Mesenchymal stem cell (in vitro differentiated cells and primary cell): ENCODE measurements at places on chromosomes 2 and 18.

DNA sequence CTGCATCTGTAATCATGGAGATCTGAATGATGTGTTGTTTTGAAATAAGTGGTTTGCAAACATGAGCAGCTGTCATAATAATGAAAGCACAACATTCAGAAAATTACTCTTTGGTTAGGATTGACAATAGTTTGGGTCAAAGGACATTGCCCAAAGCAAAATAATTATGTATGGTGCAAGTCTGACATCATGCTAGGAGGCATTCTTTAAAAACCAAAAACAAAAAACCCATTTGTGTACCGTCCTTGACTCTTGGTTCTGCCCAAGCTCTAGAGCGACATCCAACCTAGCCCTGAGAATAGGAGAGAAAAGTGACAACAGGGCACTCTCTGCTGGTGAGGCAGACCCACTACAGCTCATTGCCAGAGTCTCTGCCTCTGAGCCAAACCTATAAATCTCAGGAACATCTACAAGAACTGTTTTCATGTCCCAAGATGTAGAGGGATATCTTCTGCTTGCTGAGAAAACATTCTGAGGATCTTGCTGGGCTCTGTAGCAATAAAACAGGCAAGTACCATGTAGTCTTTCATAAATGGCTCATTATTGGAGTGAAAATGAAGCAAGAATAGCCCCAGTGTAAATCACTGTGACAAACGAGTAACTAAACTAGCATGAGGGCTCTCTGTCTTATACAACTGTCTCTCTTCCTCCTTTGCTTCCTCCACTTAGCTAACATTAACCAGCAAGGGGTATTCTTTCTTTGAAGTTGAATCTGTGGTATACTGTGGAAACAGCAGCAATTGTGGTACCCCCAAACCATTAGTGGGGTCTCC, 266.8 kb upstream of the CXCR4 start:
- peak; percentile 37 for DNase-seq

- no peak for DNase-seq
Measured at GRCh38 chr2:233620204-233620603, 2.8 kb downstream of the UGT1A8 start.

DNA sequence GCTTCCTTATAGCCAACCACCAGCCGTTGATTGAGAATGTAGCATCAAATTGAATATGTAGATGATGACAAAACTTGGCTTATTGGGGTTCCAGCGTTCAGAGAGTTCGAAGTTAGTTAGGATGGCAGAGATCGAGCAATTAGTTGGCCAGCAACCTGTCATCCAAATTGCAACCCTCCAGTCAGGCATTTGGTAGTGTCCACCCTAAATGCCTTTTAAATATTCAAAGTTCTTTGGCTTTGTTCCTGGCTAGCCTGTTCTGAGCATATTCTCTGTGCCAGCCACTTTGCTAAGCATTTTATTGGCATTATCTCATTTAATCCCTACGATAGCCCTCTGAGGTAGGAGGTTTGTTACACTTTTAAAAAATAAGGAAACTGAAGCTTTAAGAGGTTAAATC, 342.8 kb downstream of the SETBP1 start:
- DNase-seq: no peak

DNA sequence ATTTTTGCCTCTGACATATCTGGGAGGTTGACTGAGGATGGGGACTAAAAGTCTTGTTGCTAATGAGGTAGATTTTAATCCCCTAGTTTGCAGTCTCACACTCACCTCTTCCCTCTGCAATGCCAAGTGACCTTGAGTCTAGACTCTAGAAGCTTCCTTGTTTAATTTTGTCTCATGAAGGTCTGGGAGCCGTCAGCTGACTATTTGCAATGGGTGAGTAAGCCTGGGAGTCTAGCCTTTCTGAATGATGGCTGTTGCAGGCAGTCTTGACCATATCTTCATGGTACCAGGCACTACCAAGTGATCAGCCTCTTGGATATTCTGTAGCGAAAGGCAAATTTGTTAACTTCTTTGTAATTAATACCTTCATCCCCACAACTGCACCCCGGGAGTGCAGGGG, 61.2 kb downstream of the ARHGAP15 start:
- no peak for DNase-seq

DNA sequence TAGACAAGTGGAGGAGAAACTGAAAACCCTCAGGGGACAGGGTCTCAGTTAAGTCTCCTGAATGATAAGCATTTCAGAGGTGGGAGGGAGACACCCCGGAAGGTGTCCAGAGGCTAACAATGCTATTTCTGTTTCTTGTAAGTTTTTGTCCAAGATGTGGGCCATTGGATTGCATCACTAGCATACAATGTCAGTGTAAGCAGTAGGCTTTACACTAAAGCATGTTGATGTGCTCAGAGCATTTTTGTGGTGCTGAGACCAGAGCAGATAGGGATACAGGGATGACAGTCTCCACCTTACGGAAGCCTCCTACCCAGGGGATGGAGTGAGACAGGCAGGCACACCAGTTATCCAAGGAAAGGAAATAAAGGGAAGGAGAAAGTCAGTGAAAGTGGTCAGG, 2.2 kb upstream of the IL1R1 start:
- DNase-seq: peak; percentile 53

- DNase-seq: no peak
Measured at GRCh38 chr2:196590286-196590685, 49.2 kb upstream of the CCDC150 start.

DNA sequence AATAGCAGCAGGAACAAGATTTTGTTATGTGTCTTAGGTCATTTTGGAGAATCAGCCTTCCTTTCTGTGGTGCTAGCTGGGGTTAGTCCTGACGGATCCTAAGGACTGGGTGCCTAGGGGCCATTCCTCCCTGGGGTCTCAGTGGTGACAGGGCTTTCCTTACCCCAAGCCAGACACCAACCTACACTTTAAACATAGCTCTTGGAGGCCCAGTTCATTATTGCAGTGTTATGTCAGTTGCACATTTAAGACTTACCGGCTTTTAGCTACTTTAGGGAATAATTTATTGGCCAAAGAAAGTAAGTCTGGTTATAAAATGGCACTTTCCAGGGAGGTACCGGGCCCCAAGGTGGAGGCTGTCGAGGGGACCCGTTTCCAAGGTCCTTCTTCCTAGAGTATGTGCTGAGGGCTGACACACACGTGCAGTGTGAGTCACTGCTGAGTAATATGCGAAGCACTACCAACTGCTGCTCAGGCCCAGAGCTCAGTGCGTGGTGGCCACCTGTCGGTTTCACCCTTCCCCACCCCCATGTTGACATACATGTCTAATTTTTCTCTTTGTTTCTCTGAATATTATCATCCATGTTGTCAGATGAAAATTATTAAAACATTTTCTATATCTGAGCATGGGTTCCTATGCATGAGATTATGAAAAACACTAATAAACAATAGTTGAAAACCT, 37.0 kb upstream of the GRHL1 start:
- peak; percentile 86 for DNase-seq

- peak; percentile 53 for DNase-seq
Measured at GRCh38 chr2:109699646-109700045, 85.5 kb downstream of the SOWAHC start.

DNA sequence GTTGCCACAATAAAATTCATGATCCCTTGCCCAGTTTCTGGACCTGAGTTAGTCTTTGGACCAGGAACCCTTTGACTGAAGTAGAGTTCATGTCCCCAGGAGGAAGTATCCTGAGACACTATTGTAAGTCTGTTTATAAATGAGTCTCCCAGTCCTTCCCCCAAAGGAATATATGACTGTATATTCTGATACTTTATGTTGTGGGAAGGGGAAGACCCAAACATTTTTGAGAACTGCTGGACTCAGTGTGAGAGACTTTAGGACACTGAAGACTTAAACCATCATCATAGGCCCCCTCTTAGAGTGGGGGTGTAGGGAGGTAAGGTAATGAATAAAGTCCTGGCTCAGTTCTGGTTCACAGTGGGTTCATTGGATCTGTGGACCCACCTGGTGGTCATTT, 28.6 kb upstream of the CXCR4 start:
- no peak for DNase-seq

GRCh38 chr2:10303694-10304378, 1.1 kb downstream of the HPCAL1 start:
- DNase-seq: peak; percentile 50

DNA sequence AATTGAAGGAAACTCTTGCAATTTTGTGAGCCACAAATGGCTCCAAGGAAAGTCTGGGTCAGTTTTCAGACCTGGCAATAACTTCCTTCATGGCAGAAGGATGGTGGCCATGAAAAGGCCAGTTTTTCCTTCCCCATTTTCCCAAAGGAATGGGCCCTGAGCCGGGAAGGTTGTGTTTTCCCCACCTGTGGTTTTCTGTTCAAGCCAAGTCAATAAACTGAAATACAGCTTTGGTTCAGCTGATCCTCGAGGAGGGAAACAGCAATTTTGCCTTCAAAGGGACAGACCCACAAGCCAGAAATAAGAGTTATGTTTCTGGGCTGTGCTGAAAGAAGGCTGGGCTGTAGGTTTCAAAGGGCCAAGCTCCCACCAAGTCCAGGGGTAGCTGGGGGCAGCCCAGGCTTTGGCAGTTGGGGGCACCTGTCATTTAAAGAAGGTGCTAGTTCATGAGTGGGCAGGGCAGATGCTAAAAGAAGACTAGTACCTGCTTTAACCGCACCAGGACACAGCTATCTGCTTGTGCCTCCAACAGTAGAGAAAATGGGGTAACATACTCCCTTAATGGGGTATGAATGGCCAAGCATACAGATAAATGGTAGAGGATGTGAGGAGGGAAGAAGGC, 97.0 kb downstream of the TTC32 start:
- DNase-seq: no peak

- peak; percentile 77 for DNase-seq
Measured at GRCh38 chr2:42359965-42360483, 993 bp downstream of the COX7A2L start.

GRCh38 chr2:38155015-38155414, 79.1 kb upstream of the CYP1B1 start:
- no peak for DNase-seq

DNA sequence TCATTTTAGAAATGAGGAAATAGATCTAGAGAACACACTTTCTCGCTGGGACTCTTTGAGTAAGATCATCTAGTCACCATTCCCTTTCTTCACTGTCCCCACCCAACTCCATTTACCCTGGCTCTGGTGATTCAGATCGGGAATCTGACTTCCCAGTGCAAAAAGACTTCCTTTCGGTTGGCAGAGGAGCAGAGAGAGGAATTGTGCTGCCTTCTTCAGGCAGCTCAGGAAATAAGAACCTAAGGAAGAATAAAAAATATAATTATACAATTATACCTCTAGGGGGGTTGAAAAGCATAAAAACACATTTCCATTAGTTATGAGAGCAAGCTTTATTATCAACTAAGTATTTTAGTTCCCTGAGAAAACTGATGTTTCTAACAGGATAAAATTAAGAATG, 9.3 kb upstream of the MPP4 start:
- DNase-seq: no peak

DNA sequence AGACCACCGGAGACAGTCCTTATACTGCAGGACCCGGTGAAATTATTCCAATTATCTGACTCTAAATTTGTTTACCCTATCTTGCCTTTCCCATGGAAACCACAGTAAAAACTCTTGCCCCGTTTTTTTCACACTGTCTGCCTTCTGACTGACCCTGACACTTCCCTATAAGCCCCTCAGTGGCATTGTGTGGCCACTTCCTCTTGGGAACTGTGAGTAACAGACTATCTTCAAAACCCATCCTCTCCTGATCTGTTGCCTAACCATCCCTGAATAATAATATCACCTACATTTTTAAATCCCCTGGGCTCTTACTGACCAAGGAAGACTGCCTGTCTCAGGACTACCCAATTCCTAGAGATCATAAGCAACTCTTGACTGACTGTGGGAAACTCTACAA, 42.6 kb upstream of the RNF152 start:
- no peak for DNase-seq

DNA sequence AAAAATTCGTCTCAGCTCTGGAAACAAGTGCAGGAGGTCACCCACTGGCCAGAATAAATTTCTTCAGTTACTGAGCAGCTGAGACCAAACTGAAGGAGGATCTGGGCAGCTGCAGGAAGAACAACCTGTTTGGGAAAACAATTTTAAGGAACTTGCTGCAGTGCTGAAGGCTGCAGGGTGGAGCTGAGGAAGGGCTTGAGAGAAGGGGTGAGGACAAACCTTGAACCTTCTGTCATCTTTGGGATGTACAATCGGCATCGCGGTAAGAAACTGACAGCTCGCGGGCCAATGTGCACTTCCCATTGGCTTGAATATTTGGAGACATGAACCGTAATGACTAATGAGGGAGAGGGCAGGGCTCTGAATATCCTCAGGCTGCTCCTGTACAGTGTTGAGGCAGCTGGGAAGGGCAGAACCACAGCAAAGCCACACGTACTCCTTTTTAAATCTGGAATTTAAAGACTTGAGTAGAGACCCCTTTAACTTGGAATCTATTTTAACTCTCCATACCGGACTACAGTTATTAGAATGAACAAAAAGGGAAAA, 90.3 kb downstream of the TACR1 start:
- no peak for DNase-seq

GRCh38 chr2:238629064-238629463, 202.3 kb downstream of the ASB1 start:
- no peak for DNase-seq

- peak; percentile 22 for DNase-seq
Measured at GRCh38 chr18:11741505-11742145, 52.6 kb downstream of the GNAL start.

GRCh38 chr2:172556284-172557033, 569 bp downstream of the PDK1 start:
- peak; percentile 63 for DNase-seq

DNA sequence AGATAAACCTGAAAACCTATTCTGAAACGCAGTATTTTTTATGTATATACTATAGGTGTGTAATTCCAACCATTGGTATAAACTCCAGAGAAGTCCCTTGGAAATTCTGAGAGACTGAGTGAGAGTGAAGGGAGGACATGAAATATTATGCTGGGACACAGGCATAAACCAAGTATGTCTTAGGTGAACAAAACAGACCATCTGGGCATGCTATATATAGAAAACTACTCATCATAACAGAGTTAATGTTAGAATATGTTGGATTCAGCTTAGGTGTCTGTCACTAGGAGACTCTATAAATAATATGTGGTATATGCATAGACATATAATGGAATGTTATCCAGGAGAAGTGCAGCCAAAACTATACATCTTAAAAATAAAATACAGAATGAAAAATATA, 282.6 kb downstream of the LRP1B start:
- no peak for DNase-seq

GRCh38 chr18:28602391-28602790, 425.5 kb upstream of the CDH2 start:
- DNase-seq: no peak

DNA sequence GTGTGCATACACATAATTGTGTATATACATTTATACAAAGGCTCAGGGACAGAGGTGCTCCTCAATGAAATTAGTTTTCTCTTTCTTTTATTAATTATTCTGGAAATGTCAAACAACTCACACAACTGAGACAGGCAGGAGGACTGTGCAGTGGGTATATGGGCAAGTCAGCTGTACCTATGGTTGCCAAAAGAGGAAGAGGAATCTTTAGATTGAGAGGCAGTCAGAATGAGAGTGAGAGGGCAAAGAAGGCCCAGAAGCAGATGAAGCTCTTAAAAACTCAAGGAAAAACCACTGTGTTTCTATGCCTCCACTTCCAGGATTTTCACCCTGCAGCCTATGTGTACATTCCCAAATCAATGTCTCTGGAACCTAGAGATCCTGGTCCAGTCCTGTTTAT, 79.1 kb downstream of the CACNB4 start:
- no peak for DNase-seq

GRCh38 chr2:230459216-230459615, 43.2 kb downstream of the SP100 start:
- DNase-seq: no peak

GRCh38 chr2:72124376-72124775, 23.3 kb downstream of the CYP26B1 start:
- no peak for DNase-seq
